ENCODE measurements at places on chromosomes 5 and 9.
A peak's percentile ranks its signal among the peaks of the same experiment; 100 is the strongest.

DNA sequence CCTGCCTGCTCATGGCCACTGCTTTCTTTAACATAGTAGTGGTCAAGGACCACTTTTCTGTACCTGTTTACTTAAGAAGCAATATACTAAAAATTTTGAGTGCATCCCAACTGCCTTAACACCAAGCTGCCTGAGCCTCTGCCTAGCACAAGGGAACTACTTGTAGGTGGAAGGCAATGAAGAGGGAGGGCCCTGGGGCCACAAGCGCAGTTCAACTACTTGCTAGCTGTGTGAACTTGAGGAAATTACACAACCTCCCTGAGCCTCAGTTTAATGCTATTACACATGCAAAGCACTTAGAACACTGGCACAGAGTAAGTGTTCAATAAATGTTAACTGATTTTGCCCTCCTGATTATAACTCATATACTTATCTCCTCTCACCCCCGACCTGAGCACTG lies 6.3 kb downstream of the ARL15 start:
- no peak for DNase-seq

- no peak for DNase-seq
These were observed 197.7 kb downstream of the MCTP1 start for GRCh38 chr5:95086927-95087815.

DNA sequence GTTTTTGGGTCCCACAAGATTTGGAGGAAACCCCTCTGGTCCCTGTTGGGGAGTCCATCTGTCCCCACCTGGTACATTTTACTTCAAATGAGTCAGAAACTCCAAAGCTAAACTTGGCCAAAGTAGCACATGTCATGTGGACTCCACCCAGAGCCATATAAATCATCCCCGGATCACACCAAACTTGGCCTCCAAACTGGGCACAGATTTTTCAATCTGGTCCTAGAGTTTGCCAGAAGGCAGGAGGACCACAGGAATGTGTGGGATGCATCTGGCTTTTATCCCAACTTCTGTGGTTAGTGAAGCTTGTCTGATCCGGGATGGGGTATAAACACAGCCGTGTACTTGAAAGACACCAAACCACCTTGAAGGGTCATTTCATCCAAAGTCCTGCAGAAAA lies 66.3 kb downstream of the MAT2B start:
- no peak for DNase-seq

DNA sequence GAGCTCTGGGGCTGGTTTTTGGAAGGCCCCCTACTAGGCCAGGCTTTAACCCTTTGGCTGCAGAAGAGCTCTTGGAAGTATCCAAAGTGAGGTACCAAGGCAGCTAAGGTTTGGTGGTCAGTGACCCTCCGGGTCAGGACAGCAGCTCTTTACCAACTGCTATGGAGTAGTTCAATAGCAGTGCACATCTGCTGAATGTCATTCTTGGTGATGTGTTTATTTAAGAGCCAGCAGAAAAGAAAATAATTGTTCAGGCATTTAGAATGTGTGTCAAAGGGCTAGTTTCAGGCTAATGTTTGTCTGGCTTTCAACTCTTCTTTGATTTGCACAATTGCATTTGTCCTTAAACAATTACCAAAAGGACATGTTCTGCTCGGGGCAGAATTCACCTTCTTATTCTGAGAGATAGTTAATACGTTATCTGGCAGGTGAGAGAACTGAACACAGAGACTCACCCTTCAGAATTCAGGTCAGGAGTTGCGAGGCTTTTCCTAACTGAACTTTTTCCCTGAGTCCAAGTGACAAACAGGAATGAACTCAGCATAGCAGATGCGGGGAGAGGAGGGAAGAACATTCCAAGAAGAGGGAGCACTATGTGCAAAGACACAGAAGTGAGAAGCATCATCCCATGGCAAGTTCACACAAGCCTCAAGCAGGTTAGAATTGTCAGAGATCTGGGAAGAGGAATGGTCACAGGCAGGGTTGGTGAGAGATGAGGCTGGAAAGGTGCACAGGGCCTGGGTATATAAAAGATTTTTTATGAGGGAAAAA lies 556.7 kb upstream of the TLE4 start:
- DNase-seq: no peak

DNA sequence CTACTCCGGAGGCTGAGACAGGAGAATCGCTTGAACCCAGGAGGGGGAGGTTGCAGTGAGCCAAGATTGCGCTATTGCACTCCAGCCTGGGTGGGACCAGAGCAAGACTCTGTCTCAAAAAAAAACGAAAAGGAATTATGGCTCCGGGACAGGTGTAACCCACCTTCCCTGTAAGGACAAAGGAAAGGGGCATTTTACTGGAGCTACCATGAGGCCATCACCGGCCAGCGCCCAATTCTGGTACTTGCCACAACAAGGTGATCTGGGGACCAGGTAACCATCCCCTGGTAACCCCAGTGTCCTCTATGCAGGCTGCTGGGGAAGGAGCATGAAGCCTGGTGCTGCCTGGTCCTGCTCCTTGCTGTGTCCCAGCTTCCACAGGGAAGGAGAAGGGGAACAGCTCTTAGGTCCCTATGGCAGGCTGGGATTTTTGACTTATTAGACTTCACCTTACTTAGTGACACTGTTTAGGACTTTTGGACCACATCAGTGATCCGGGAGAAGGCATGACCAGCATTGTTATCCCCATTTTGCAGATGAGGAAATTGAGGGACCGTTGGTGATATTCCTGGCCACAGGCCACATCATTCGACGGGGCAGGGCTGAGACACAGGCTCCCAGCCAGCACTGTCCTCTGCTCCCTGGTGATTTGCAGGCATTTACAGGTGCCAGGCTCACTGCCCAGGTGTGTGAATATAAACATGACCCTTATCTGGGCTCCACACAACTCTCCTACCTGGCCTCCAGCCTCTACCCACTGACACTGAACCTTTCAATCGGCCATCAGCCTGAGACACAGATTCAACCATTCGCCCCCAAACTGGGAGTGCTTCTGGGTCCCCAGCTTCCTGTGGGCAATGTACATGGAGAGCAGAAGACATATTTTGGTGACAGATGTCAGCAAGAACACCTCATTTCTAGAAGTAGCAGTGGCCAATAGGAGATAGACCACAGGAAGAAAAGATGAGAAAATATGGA lies 26.5 kb upstream of the ABO start:
- no peak for DNase-seq

GRCh38 chr5:155027993-155028629 lies 14.6 kb downstream of the KIF4B start:
- DNase-seq: no peak

DNA sequence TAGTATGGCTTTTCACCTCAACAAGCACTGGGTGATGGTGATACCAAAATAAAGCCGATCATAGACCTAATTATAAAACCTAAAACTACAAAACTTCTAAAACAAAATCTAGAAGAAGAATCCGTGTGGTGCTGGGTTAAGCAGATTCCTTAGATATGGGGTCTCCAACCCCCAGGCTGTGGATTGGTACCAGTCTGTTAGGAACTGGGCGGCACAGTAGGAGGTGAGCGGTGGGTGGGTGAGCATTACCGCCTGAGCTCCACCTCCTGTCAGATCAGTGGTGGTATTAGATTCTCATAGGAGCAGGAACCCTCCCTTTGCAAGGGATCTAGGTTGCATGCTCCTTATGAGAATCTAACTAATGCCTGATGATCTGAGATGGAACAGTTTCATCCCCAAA lies 33.2 kb downstream of the MRPS27 start:
- DNase-seq: no peak

- DNase-seq: no peak
These were observed 14.7 kb upstream of the PWWP2A start for GRCh38 chr5:160133918-160134304.

GRCh38 chr5:142701673-142702311 lies 15.9 kb upstream of the FGF1 start:
- no peak for DNase-seq

DNA sequence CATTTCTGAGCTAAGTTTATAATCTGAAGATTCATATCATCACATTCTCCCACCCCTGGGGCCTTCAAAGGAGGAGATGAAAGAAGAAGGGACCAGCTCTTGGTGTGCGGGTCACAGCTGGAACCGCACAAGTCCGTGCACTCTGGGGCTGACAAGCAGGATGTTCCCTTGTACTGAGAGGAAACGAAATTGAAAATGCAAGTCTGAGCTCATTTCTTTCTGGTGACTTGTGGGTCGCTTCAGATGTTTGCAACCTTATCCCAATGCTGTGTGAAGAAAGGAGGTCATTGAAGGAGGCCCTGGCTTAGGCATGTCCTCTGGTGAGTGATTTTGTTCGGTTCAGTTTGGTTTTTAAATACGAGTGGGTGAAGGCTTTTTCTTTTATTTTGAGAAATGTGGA lies 59.6 kb downstream of the C9orf152 start:
- DNase-seq: no peak

GRCh38 chr9:109923471-109923760 lies 143.4 kb downstream of the PALM2AKAP2 start:
- no peak for DNase-seq

GRCh38 chr5:36369219-36369690 lies 67.6 kb upstream of the RANBP3L start:
- DNase-seq: no peak

GRCh38 chr9:71120501-71121247 lies 747 bp downstream of the TRPM3 start:
- DNase-seq: no peak

- DNase-seq: no peak
These were observed 42.1 kb downstream of the CLINT1 start for GRCh38 chr5:157816682-157817386.

GRCh38 chr9:6564868-6565267 lies 80.7 kb downstream of the GLDC start:
- no peak for DNase-seq

- DNase-seq: no peak
These were observed 61.7 kb upstream of the ZFR start for GRCh38 chr5:32506201-32506661.

DNA sequence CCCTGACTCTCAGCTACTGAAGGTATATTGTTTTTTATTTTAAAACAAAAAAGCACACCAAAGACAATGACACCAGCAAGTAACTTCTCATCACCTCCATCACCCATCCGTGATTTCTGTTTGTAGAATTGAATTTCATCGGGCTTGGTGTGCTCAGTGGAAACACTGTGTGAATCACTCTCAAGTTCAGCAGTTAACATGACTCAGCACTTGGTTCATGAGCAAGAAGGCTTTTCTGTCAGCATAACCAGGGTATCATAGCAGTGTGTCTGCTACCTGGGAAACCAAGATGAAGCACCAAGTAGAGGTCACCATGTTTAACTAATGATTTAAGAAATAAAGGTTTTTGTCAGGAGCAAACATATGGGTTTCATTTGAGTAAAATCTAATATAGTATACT lies 123.7 kb downstream of the INSYN2B start:
- no peak for DNase-seq

- no peak for DNase-seq
These were observed 129.7 kb downstream of the YIPF5 start for GRCh38 chr5:144040615-144041305.

DNA sequence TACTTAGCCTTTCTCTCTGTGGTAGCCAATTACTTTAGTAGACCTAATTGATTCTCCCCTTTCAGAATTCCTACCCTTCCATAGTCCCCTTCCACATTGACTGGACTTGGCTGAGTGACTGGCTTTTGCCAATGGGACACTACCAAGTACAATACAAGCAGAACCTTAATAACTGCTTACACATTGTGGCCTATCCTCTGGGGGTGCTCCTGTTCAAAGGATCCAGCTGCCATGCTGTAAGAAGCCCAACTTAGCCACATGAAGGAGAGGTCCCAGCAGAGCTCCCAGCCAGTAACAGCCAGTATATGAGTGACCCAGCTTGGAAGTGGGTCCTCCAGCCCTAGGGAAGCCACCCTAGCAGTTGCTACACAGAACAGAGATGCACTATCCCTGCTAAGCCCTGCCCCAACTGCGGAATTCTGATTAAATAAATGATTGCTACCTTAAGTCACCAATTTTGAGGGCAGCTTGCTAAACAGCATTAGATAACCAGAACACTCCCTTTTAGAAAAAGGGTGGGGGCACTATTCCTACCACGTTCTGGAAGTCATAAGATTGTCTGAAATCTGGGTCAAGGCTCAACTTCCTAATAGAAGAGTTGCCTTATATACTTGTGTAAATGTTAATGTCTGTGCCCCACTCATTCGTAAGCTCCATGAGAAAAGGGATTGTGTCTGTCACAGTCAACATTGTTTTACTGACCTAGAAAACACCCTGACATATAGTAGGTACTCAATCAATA lies 11.1 kb upstream of the APTX start:
- no peak for DNase-seq

- DNase-seq: no peak
These were observed 9.2 kb downstream of the SNX18 start for GRCh38 chr5:54526604-54527288.

GRCh38 chr5:124132843-124133242 lies 613.6 kb downstream of the ZNF608 start:
- peak; percentile 17 for DNase-seq

All from large intestine (tissue), 12 donors.